ENCODE measurements at places on chromosomes 13 and 19.

DNA sequence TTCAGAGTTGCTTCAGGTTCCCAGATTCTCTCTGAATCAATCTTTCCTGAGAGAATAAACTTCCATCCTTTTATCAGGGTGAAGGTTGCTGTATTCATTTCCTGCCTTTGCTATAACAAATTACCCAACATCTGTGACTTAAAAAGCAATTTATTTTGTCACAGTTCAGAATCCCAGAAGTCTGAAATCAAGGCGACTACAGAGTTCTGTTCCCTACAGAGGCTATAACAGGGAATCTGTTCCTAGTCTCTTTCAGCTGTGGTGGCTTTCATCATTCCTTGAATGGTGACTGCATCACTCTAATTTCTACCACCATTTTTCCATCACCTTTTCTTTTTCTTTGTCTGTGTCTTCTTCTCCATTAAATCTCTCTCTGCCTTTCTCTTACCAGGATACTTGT is 459.3 kb upstream of the PRR20A start:
- DNase-seq, result no peak

DNA sequence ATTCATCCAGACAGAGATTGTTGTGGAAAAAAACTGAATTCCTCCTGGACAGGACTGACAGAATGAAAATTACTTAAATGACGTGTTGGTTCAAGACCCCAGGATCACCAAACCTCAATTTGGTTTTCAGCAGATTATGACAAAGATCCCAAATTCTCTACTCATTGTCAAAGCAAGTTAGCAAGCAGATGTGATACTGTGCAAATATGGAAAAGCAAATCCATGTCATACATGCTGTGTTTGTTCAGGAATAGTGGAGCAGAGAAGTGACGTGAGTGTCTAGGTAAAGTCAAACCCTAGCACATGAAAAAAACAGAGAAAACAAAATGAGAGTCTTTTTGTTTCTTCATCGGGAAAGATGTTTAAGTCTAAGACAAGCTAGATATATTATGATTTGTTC is 169.2 kb upstream of the NBEA start:
- no peak for DNase-seq

DNA sequence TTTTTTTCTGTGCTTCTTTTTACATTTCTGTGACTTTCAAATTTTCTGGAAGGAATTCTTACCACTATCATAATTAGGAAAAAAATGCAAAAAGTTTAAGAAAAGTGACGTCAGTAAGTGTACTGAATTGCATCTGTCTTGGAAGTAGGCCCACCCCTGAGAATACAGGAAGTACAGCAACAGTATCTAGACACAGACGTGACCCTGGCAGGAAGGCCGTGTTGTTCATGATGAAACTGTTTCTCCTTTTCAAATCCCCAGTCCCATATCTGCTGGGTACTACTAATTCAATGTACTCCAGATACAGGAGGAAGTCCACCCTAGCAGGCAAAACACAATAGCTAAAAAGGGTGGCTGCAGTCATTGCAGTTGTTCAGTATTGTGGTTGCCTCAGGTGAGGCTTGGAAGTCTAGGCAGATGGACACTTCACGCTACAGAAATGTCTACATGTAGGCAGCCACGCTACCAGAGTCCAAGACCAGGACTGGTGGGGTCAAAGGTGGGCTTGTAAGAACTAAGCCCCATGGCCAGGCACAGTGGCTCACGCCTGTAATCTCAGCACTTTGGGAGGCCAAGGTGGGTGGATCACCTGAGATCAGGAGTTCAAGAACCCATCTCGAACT is 49.6 kb upstream of the MED4 start:
- no peak for DNase-seq

GRCh38 chr19:31418055-31418454 is 68.8 kb upstream of the TSHZ3 start:
- no peak for DNase-seq

- DNase-seq, result no peak
Measured at GRCh38 chr19:1938071-1938470, 2.9 kb upstream of the CSNK1G2 start.

DNA sequence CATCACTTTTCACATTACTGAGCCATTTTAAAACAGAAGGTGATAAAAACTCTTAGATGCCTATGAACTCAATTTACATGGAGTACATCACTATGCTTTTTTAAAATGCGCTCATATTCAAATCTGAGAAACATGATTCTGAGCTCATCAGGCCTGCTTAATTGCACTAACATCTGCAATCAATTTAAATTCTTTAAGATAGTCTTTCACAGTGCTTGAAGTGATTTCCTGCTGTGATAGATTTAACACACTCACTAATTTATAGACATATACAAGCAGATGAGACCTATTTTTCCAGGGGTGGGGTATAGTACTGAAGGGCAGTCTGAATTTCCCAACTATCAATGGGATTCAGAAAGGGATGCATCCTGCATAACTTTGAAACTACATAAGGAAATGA is 82.9 kb downstream of the DIAPH3 start:
- no peak for DNase-seq

GRCh38 chr13:21095311-21095710 is 33.9 kb upstream of the LATS2 start:
- DNase-seq, result no peak

GRCh38 chr19:5403968-5404640 is 51.1 kb upstream of the ZNRF4 start:
- peak; percentile 49 for DNase-seq

DNA sequence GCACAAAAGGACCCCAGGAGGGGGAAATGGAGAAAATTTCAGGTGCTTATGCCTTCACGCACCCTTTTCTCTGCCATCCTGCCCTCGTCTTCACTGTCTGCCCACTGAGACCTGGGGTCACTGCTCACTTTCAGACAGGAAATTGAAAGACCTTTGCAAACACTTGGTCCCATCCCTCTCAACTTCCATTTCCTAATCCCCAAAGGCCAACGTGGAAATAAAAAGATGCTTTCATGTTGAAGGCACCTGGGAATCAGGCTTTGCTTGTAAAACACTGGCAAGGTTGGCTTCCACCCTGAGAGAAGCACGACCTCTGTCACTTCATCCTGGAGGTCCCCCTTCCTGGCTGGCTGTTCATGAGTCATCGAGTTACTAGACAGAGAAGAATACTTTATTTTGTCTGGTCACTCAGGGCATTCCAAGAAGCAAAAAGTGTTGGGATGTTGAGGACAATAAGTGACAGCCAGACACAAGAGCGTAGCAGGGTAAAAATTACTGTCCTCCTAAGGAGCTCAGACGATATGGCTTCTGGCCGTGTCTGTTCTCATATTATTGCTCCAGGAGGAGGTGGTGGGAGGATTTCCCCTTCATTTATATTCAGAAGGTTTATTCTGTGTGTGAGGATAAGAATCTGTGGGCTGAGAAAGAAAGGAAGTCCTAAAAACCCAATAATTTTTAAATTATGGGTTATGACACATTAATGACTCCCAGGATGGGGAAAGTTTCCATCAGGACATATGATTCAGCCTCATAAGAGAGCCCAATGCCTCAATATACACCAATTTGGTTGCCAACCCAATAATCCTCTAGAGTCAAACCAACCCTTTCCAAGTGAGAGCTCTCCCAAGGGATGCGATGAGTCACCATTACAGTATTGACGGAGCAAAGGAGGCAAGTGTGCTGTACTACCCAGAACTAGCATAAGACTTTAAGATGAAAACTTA is 409.0 kb downstream of the COG6 start:
- DNase-seq, result no peak

GRCh38 chr13:58004751-58005150 is 373.2 kb downstream of the PCDH17 start:
- DNase-seq, result no peak

DNA sequence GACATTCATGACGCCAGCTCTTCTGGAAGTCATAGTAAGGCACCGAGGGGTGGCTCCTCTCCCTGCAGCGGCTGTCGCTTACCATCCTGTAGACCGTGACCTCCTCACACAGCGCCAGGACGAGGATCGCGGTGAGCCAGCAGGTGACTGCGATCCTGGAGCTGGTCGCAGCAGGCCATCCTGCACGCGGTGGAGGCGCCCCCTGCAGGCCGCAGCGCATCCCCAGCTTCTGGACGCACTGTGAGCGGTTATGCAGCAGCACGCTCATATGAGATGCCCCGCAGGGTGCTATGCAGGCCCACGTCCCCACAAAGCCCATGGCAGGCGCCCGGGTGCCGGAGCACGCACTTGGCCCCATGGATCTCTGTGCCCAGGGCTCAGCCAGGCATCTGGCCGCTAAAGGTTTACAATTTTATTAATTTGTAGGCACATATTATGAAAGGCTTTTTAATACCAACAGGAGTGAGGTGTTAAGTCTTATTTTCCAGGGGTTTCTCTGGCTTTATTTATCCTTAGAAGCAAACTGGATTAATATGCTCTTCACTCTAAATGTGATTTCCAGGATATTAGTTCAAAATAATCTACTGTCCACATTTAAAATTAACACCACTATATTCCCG is 35.6 kb upstream of the PSPC1 start:
- DNase-seq, result peak; percentile 35
